Nephron progenitor cell (in vitro differentiated cells): ENCODE measurements at places on chromosomes 2 and 18.

DNA sequence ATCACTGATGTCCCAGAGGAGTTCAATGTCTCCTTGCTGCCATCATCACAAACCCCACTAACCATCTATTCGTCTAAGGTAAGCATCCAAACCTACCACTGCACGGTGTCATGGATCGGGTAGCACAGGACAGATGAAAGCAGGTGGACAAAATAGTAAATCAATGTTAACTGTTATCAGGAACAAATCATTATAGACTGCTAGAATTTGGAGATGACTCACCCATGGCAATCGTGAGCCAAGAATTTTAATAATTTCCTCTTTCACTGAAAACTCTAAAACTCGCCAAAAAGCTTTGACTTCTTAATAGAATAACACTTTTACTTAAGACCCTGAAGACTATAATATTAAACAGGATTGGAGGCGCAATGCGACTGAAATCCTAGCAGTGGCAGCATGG is 33.7 kb upstream of the BZW1 start:
- no peak for DNase-seq

- DNase-seq, result no peak
Measured at GRCh38 chr2:140639628-140640027, 1491.2 kb downstream of the LRP1B start.

- DNase-seq, result no peak
Measured at GRCh38 chr2:201157694-201158093, 25.2 kb upstream of the CASP10 start.

- no peak for DNase-seq
Measured at GRCh38 chr2:156800781-156801361, 364.7 kb downstream of the GPD2 start.

DNA sequence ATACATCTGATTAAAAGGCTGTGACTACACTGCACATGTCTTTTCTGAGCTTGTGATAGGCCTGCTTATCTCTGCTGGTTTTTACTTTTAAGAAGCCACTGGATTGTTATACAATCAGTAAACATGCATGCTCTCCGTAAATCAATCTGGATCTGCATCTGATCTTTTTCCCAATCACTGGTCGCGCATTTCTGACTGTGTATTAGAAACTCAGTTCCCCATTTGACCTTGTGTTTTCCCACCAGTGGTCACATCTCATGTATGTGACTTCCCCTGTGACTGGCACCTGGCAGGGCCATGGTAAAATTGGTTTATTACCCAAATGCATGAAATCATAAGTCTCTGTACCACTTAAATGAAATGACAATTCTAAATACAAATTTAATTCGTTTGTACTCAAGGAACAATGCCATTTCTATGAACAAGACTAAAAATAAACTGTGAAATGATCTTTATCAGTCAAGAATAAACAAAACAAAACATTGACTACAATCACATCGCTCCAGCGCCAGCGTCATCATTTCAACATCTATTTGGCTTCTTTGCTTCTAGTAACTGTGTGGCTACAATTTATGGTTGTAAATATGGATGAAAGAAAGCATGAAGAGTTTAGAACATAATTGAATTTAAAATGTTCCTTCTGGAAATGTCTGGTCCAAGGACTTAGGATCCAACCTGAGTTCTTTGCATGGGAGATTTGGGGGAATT is 396.6 kb upstream of the TRIB2 start:
- no peak for DNase-seq
